ENCODE measurements at places on chromosomes 3 and 15.

- DNase-seq = no peak
These were observed 34.4 kb downstream of the FAM240A start for GRCh38 chr3:46646700-46647099.

DNA sequence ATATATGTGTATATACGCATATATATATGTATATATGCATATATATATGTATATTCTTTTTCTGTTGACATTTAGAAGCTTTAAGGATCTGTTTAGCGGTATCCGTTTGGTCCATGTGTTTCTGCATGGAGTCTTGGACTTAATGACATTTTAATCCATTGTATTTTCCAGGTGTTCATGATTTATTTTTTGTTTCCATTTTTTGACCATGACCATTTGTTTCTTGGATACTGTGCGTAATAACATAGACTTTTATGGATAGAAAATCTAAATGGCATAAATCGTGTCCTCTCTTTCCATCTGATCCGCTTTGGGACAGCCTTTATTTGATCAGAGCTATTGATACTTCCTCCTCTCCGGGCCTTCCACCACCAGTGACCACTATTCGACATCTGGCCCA lies 19.5 kb downstream of the CRYBG3 start:
- no peak for DNase-seq

GRCh38 chr3:15064299-15064834 lies 748 bp downstream of the MRPS25 start:
- DNase-seq = no peak

- no peak for DNase-seq
These were observed 33.8 kb downstream of the ALDH1L1 start for GRCh38 chr3:126146525-126147146.

DNA sequence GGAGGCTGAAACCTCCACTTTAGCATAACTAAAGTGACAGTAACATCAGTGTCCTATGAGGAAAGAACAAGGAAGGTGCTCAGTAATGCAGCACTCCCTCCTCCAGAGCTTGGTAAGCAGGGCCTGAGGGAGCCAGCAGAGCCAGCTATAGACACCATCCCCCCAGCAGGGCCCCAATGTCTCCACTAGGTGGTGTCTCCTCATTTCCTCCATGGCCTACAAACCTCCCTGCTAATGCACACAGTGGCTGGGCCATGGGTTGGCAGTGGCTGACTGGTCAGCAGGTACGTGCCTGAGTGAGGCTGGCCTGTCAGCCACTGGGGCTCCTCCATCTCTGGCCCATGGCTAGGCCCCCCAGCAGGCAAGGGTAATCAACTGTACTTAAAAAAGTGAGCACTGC lies 13.6 kb downstream of the MRPS25 start:
- DNase-seq = no peak

- no peak for DNase-seq
These were observed 96.3 kb upstream of the ZBED2 start for GRCh38 chr3:111691293-111691909.

GRCh38 chr3:184154885-184155643 lies at the start of gene DVL3:
Gene DVL3 (plus strand): TSS chr3:184155377. CDS start chr3:184155636, 259 bp downstream.
- DNase-seq = no peak

- no peak for DNase-seq
These were observed 24.3 kb downstream of the NXPE3 start for GRCh38 chr3:101803173-101803782.

DNA sequence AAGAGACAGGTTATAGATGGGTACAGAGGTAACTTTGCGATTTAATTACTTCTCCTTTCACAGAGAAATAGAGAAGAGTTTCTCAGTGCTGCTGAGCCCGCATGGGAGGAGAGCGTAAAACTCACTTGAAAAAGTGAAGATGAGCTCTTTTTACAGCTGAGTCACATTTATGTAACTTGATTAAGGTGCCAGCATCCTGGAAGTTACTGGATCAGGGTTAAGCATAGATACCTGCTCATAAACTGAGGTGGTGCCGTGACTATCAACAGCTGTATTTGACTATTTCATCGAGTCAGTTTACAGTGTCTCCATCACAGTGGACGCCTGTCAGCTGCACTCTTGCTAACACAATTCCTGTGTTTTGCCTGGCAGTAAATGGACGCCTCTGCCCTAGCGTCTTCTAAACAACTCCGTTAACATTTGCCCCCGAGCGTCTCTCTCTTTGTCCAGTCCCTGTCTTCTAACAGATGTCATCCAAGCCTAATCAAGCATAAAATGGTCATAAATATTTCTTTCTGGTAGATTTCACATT lies 414.6 kb downstream of the FOXP1 start:
- DNase-seq = no peak

DNA sequence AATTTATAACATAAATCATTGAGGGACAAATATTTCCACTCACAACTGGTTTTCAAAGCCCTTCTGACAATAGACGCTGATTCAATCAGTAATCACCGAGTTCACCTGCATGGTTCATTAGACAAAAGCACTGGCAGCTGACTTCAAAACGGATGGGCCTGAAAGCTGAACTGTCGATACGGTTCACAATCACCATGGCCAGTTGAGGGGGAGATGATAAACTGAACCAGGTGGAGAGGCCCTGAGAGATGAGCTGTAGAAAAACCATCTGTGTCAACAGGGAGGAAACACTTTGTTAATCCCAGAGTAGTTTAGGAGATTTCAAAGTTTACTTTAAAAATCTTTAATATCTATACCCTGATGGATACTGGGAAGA lies 75.0 kb downstream of the PEX5L start:
- DNase-seq = no peak

Data from stimulated activated CD4-positive, alpha-beta T cell treated with anti-CD3 and anti-CD28 coated beads, Interleukin-1b, Interleukin-23, amount 100 ng/mL, for 1 hour (primary cell).